Choroid plexus epithelial cell (primary cell): ENCODE measurements at places on chromosomes 6 and 20.

GRCh38 chr20:16147916-16148315 lies 425.3 kb downstream of the KIF16B start:
- DNase-seq = no peak

- DNase-seq = peak; percentile 92
Measured at GRCh38 chr6:27836783-27837624, 75.2 kb downstream of the OR2B2 start.

DNA sequence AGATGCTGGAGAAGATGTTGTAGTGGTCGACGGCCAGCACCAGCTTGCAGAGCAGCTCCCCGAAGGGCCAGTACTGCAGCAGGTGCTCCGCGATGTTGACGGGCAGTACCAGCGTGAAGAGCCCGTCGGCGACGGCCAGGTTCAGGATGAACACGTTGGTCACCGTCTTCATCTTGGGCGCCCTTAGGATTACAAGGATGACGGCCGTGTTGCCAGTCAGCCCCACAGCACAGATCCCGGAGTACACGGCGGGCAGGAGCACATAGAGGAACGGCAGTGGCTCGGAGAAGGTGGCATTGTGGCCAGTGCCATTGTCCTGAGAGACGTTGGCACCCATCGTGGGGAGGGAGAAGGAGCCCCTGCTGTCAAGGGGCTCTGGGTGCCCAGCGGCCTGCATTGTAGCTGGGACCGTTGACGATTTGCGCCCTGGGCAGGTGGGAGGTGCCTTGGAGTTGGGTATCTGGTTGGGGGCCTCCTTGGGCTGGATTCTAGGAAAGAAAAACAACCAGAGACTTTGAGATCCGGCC lies 867 bp downstream of the NPBWR2 start:
- DNase-seq = no peak

DNA sequence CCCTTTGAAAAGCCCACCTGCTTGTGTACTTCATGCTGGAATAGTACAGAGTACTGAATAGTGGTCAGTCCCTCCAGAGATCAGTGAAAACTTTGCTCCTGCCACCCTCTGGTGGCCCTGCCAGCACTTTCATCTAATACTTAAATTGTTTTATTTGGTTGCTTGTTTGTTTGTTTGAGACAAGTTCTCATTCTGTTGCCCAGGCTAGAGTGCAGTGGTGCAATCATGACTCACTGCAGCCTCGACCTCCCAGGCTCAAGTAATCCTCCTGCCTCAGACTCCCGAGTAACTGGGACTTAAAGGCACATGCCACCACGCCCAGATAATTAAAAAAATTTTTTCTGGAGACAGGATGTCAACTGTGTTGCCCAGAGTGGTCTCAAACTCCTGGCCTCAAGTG lies 9.1 kb downstream of the FAM83D start:
- peak; percentile 26 for DNase-seq

- no peak for DNase-seq
Measured at GRCh38 chr6:99187429-99187828, 162.0 kb downstream of the FAXC start.

GRCh38 chr6:31128093-31128676 lies 7.9 kb upstream of the CDSN start:
- DNase-seq = peak; percentile 54

DNA sequence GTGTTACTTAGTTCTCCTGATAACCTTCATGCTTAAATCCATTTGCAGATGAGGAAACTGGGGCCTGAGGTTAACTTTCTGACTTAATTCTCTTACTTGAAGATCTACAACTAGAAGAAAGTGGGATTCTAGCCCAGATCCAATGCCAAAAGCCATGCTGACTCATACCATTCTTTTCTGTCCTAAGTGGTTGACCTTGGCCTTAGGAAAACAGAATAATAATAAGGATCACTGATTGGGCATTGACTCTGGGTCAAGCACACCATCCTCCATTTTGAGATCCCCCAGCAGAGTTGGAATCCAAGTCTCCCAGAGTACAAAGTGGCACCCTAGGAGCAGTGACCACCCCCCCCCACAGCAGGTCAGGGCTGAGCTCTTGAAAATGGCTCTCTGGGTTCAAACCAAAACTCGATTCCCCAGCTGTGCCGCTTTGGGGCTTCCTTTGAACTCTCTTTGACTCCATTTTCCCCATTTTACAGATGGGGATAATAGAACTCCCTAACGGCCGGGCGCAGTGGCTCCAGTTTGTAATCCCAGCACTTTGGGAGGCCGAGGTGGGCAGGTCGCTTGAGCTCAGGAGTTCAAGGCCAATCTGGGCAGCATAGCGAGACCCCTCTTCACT lies 12.8 kb upstream of the ZNF217 start:
- DNase-seq = peak; percentile 77

DNA sequence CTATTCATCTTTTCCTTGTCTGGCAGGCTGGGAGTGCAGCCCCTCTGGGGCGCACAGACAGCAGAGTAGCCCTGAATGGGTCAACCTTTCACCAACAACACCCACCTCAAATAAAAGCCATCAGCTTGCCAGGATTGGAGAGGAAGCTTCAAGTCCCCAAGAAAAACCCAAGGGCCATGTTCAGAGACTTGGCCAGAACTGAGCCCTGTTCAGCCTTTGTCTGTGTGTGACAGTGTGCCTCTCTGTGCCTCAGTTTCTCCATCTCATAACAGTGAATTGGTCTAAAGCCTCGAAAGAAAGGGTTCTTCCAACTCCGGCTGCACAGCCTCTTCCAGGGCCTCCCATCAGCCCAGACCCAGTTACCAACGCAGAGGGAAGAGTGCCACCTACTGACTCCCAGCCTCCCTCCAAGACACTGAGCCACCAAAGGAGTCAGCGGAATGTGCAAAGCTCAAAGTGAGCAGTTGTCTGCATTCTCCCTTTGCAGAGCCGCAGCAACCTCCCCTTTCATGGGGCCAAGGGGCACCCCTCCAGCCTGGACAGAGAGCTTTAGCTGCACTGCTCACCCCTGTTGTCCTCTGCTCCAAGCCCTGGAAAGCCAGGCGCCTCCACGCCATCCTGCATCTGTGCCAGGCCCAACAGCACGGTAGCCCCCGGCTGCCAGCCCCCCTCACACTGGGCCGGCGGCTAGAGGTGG lies 82.7 kb upstream of the TOP1 start:
- DNase-seq = peak; percentile 88
